ENCODE measurements at places on chromosomes 1 and 21. TPM values are rescaled to one million over a fixed set of nuclear protein-coding genes. Genes with fewer than 3 reads are reported as not detected.

- peak; percentile 89 for DNase-seq
Measured at GRCh38 chr1:154154534-154155191, at the start of gene NUP210L. Gene NUP210L, minus strand, starts transcription at chr1:154155073.

DNA sequence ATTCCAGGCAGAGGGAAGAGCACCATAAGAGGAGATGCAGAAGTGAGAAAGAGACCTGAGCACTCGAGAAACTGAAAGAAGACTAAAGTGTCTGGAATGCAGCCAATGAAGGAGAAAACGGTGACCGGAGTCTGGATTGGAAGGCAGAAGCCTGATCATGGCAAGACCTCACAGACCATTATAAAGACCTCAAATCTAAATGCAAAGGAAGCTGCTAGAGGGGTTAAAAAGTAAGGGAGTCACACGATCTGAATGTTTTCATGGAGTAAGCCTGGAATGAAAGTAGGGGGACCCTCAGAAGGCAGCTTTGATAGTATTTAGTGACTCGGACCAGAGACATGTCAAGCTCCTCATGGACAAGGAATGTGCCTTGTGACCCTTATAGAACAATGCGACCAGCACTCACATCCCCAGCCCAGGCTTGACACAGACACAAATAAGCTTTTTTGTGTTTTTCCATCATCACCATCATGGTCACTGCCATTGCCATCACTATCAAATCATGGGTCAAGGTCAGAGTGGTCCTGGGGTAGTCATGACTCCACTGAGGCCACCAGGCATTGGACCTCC is 183.6 kb downstream of the SEC16B start:
- no peak for DNase-seq

DNA sequence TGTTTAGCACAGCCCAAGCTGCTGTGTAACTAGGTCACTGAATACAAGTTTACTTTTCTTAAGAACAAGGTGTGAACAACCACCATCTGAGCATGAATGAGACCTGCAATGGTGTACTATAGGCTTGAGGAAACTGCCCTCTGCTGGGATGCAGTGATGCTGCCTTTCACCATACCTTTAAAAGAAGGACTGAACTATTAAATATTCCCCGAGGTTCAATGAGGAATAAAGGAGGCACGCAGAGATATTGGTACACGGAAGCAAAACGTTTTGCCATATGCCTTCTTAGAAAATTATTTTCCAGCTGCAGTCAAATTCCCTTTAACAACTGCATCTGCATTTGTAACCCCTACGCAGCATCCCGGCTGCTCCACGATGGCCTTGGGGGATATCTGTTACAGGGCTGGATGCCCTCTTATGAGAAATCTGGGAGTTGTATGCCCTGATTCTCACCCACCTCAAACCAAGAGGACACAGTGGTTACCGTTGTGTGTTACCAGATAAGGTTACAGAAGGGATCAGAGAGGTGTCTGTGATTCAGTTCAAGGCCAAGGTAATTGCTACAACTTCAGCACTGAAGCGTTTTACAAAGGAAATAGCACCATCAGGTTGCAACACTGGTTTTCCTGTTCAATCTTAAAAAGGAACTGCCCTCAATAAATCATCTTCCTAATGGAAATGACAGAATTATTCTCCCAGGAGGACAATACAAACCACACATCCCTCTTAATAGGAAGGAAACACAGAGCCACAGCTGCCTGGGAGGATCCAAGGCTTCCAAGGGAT is 470.5 kb downstream of the LTN1 start:
- DNase-seq, result no peak

DNA sequence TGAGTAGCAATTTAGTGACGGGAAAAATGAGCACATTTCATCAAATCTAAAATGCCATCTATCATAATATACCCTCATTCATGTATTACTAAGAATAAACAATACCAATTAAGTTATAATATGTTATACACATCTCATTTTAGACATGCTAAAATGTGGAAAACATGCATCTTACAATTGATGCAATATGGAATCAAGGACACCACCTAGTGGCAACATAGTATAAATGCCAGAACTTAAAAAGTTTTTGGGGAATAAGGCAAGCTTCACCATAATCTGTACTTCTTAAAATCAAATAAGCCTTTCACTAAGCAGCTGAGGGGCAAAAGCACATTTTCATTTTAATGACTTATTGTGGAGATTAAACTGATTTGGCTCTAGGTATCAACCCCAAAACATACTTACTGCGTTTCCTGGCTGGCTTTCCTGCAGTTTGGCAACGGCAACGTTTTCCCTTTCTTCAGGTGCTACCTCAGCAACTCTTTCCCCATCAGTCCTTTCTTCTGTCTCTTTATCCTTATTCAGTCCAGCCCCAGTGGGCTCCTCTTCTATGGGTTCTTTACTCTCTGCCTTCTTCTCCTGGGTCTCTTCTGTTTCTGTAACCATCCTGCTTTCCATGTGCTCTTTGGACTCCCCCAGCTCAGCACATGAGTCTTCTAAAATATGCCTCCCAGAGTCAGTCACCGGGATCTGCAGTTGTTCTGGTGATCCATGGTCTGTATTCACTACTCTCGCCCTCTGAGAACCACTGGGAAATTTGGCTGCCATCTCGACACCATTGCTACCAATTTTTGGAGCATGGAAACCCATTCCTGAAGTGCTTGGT is 11.4 kb downstream of the SDE2 start:
- DNase-seq, result no peak

The NBPF1 gene
- total RNA-seq, result 20.0 TPM

The PCAT6 gene
- not detected for total RNA-seq

The PTAFR gene
- 4.6 TPM for total RNA-seq

The ASCL5 gene
- total RNA-seq, result not detected
